ENCODE measurements at places on chromosomes 11 and 22.

- no peak for DNase-seq
These were observed 90.3 kb downstream of the SNX19 start for GRCh38 chr11:130825983-130826382.

- no peak for DNase-seq
These were observed 118.9 kb downstream of the CACNA1I start for GRCh38 chr22:39689421-39689820.

DNA sequence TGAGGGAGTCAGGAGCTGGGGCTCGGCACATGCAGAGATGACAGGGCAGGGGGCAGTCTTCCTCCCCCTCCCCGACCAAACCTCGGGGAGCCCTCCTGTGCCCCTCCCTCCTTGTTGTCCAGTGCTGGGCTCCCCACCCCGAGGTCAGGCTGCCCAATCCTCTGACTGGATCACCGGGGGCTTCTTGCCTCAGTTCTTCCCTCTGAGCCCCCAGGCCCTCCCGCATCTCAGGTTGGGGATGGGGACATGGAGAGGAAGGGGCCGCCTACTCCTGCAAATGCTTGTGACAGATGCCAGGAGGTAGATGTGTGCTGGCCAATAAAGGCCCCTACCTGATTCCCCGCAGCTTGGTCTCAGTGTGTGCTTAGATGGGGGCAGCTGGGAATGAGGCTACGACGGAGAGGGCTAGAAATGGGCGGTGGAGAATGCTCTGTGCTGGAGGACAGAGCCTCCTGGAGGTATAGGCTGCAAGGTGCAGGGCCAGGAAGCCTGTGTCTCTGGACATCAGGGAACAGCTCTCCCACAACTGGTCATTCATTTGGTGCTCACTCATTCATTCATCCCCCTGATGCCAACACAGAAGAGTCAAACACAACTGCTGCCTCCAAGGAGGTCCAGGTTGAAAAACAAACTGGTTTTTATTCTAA, 8.4 kb downstream of the RHBDD3 start:
- no peak for DNase-seq

GRCh38 chr11:132439711-132440255, 1069.4 kb downstream of the NTM start:
- DNase-seq, result no peak

DNA sequence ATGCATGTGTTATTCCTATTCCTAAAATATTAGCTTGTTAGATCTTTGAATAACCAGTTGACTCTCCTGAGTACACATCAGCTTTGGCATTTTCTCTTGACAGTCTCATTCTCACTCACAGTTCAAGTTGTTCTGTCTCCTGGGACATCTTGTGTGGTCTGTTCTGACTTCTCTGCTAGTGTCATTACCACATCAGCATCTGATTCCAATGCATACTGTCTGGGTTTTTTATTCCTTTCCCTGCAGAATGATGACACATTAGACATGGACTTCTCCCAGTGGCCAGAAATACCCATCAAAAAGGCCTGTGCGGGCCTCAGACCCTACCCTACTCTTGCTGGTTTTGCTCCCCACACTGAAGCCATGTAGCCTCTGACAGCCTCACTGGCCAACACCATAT, 2.7 kb downstream of the ZNF74 start:
- DNase-seq, result no peak

GRCh38 chr11:2085251-2086066, 53.7 kb downstream of the IGF2 start:
- no peak for DNase-seq

DNA sequence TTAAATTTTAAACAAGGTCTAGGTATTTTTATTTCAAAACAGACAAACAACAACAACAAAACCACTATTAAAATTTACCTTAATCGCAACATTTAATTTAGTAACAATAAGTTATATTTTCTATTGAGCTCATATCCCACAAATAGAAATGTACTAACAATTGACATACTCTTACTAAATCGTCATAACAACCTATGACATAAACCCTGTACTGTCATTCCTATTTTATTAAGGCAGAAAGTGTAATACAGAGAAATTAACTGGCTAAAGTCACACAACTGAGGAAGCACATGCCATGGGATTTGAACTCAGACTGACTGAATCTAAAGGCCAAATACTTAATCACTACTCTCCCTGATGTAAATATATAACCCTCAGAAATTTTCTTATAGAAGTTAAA, 3.0 kb downstream of the KIF18A start:
- DNase-seq, result no peak

DNA sequence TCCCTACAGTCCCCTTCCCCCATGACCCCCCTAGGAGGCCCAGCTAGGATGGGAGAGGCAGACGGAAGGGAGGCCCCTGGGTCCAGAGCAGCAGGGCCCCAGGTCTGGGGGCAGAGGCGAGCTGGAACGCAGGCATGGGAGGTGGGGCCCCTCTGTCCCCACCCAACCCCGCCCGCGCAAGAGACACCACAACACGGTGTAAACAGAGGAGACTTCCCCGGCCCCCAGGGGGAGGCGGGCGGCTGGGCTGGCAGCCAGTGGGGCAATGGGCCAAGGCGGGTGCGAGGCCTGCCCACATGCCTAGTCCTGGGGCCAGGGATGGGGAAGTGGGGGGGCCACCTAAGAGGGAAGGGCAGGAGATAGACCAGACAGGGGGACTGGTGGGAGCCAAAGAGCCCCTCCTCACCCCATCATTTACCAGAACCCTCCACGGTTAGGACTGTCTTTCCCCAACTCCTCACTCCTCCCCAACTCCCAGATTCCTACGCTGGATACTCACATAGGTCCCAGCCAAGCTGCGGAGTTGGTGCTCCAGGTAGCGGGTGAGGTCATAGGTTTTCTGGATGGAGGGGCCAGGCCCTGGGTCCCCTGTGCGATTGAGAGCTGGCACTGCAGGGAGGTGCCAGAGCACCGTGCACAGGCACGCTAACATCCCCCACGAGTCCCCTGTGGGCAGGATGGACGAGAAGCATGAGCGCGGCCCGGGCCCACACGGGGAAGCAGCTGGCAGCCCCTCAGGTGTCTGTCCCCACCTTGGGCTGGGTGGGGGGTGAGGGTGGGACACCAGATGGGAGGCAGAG, 6.2 kb downstream of the CLCF1 start:
- no peak for DNase-seq

DNA sequence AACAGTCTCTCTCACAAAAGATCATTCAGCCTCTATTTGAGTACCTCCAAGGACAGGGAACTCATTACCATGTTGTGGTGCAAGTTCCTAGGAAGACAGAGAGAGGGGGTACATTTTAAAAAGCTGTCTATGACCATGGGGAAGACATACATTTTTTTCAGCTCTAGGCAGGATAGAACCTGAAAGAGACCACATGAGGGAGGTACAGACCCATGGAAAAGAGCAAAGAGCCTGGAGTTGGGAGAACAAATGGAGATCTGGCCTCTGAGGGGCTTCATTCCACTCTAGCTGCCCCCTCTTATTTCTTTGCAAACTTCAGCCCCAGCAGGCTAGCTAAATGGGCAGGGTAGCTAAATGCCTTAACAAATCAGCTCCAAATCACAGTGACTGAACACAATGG, 36.3 kb downstream of the KCNC1 start:
- no peak for DNase-seq

DNA sequence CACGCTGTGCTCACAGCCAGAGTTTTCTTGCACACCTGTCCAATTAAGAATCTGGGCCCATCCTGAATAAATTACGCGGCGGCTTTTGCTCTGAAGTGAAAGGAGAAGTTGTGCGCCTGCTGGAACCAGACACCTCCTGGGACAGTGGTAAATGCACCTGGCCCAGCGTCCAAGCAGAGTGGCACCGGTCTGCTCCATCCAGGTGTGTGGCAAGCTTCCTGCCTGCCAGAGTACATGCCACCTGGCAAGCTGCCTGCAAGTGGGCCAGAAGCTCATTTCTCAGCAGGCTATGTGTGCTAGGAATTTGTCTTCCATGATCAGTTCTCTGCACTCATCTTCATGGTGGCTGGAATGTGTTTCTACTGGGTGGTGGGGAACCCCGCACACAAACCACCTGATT, 660.6 kb downstream of the ETS1 start:
- no peak for DNase-seq

GRCh38 chr11:44627165-44627789, 61.8 kb downstream of the CD82 start:
- no peak for DNase-seq

GRCh38 chr22:50672471-50673230, at the start of gene SHANK3:
Gene SHANK3, plus strand, starts transcription at chr22:50672823.
- no peak for DNase-seq

GRCh38 chr22:44884968-44885805, 124.6 kb downstream of the PHF21B start:
- DNase-seq, result no peak

- DNase-seq, result peak; percentile 58
These were observed 7.6 kb downstream of the SLC29A2 start for GRCh38 chr11:66363805-66364535.

DNA sequence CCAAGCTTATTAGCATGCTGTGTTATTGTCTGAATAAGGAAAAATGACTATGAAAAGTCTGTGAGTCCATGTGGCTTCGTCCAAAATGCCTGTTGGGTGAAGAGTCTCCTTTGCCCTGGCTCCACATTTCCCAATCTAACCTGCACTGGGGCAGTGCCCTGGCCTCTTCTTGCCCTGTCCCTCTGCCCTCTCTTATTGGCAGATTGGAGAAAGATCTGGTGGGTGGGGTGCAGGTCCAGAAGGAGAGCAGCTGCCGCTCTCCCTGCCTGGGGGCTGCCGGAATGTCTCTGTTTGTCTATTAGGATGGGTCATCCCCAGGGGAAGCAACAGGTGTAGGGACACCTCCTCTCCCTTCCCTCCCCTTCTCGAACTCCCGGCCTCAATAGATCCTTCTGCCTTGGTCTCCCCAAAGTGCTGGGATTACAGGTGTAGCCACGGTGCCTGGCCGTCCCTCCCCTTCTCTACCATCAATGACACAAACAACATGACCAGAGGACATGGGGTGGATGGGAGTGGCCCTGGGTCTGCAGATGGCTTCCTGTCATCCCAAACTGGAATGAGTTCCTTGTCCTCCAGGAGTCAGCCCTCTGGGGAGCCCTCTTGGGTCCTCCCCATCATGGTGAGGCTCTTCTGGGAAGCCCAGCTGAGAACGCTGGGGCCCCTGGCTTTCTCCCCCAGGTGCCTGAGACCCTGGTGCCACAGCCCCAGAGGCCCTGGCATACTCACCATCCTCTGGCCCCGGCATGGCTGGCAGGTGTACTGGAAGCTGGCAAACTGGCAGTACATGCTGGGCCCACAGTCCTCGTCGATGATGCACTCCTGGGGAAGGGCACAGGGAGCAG, 40.5 kb downstream of the DKK3 start:
- no peak for DNase-seq

GRCh38 chr11:110362971-110363509, 66.6 kb upstream of the RDX start:
- no peak for DNase-seq

- no peak for DNase-seq
These were observed 127.2 kb downstream of the ST3GAL4 start for GRCh38 chr11:126482586-126483108.

DNA sequence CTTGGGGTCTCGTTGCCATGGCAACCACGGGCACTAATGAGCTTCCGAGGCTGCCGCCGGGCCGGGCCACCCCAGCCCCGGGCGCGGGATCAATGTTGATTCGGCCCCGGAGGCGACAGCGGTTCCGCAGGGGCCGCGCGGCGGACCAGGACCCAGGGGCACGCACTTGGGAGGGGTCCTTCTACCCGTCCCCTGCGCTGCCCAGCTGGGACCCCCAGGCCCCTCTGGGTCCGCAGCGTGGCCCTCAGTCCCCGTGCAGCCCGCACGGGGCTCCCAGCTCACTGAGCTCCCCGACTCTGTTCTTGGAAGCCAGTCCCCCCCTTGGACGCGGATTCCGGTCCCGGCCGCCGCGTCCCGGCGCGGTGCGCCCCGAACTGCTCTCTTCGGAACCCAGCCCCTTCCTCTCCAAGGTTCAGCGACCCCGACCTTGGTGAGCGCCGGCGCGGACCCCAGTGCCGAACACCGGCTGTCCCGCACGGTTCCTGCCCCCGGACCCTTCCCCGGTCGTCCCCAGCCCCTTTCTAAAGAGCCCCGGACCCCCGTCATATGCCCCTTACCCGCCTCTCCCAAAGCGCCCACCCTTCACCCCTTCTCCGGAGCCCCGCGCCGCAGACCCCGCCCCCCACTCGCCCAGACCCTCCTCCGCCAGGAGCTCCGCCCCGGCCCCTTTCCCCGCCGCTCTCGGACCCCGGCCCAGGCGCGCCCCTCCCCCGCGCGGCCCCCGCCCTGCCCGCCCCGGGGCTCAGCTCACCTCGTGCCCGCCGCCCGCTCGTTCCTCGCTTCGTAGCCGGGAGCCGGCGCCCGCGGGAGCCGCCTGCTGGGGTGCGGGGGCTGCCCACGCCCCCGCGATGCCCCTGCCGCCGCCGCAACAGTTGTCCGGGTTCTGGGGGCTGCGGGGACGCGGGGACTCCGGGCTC, 18.3 kb upstream of the SHISAL1 start:
- no peak for DNase-seq

GRCh38 chr11:124115782-124116616, 749 bp downstream of the VWA5A start:
- no peak for DNase-seq

GRCh38 chr11:115784796-115785521, 280.7 kb upstream of the CADM1 start:
- DNase-seq, result no peak

DNA sequence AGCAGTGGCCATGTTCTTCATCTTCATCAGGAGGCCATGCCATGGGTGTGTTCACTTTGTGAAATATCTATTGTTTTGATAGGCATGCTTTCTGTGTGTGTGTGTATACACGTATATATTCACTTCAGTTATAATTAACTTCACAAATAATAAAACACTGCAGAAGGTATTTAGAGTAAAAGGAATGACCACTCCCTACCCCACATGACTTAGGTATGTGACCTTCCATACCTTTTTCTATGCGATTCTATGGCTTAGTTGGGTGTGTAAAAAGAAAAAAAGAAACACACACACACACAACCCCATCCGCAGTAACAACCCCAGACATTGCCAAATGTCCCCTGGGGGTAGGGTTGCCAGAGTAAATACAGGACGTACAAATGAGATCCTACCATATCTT, 72.0 kb downstream of the CYTH4 start:
- DNase-seq, result no peak

- no peak for DNase-seq
These were observed 1215.3 kb downstream of the BRD1 start for GRCh38 chr22:48612077-48612995.

- no peak for DNase-seq
These were observed 22.8 kb upstream of the PPARA start for GRCh38 chr22:46127556-46127955.

DNA sequence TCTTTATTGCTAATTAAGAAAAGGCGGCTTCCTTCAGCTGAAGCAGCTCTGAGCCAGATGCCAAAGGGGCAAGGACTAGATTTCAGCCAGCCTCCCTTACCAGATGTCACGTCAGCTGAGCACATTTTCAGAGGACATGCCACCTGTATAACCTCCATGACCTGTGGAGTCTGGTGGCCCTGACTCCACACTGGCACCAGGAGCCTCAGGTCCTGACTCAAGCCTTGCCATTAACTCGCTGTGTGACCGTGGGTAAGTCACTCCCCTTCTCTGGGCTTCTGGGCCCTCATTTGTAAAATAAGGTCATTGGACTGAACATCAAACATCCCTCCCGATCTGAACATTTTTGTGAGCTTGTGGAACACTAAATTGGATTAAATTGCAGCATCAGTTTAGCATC, 46.0 kb downstream of the FBXO7 start:
- no peak for DNase-seq
